ENCODE measurements at places on chromosomes 2 and 18.

DNA sequence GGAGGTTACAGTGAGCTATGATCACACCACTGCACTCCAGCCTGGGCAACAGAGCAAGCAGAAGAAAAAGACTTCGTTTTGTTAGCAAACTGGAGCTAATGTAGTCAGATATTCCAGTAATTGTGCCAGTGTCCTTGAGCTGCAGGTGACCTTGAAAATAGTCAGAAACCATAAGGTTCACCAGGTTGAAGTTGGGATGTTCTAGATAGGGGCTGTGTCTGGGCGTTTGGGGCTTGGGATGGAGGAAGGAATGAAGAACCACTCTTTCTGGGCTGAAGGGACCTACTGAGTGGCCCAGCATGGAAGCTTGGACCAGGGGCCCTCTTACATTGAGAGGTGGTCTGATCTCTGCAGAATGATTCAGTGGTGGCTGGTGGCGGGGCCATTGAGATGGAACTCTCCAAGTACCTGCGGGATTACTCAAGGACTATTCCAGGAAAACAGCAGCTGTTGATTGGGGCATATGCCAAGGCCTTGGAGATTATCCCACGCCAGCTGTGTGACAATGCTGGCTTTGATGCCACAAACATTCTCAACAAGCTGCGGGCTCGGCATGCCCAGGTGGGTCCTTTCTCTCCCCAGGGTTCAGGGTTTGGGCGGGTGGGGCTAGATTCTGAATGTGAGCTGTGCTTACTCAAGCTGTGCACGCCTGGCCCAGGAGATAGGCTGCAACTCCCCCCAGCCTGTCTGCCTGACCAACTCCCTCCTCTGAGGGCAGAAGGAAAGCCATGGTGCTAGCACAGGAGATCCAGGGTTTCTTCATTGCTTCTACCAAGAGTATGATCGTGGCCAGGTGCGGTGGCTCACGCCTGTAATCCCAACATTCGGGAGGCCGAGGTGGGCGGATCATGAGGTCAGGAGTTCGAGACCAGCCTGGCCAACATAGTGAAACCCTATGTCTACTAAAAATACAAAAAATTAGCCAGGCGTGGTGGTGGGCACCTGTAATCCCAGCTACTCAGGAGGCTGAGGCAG is 17.1 kb downstream of the CCT7 start:
- no peak for DNase-seq

GRCh38 chr2:211457325-211457724 is 900.9 kb downstream of the CPS1 start:
- DNase-seq: no peak

DNA sequence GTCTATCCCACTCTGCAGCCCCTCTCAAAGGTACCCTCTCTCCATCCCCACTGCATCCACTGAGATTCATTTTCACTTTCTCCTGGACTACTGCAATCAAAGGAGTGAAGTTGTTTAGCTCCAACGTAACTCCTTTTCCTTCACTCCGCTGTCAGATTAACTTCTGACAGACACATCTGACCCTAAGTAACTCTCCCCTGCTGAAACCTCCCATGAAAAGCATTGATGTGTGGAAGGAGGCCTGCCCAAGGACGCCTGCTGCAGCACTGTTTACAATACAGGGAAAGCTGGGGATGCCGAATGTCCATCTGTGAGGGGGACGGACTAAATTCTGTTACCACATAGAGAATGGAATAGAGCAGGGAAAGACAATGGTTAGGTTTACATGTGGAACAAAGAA is 114.8 kb downstream of the TMEM163 start:
- DNase-seq: no peak

DNA sequence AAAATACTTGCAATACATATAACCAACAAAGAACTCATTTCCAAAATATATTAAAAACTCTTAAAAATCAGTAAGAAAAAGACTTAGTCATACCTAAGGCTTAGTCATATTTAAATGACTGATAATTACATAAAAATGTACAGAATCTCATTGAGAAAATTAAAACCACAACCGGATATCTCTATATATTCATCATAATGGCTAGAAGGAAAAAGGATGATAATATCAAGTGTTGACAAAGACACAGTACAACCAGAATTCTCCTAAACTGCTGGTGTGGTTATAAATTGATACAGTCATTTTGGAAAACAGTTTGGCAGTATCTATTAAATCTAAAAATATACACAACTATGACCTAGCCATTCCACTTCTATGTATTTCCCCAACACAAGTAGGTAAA is 27.1 kb upstream of the IHH start:
- DNase-seq: no peak

GRCh38 chr18:79164706-79165105 is 95.5 kb downstream of the ATP9B start:
- no peak for DNase-seq

GRCh38 chr2:32772638-32773447 is 145.0 kb downstream of the TTC27 start:
- DNase-seq: peak; percentile 34

GRCh38 chr2:3470856-3471737 is 48.2 kb downstream of the ADI1 start:
- DNase-seq: no peak

DNA sequence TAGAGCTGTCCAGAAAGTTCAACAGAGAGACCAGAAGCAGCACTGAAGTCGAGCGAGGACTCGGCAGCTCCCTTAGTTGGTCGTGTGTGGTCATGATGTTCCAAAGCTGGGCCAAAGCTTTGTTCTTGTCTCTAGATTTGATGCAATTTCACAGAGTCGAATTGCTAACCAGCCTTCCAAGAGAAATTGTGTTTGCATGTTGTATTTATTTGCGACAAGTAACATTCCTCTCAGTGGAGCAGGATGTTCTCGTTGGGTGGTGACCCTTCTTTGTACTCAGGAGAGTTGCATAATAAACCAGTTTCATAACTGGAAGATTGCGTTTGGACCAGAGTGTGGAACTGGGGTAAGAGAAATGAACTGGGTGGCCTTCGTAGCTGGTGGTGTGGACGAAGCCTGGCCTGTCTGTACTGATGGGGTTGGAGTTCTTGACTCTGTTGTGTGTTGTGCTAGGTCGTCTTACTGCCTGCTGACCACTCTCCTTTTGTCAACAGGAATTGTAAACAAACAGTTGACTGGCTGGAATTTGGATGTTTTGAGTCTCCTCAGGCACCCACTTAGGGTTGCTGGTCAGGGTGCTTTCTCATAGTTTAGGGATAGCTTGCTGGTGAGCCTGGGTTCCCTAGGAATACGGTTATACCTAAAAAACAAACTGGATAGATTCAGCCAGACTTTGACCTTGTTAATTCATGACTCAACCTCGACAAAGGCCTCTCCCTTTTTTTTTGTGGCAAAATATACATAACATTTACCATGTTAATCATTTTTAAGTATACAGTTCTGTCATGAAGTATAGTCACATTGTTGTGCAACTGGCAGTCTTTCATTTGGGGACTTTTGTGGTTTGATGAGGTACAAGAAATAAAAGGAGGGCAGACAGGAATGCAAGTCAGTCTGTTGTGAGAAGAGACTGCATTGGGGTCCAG is 28.9 kb upstream of the TOGARAM2 start:
- DNase-seq: no peak
